ENCODE measurements at places on chromosomes 7 and 10. TPM values are rescaled to one million over a fixed set of nuclear protein-coding genes. Genes with fewer than 3 reads are reported as not detected.

The CACNA2D1 gene
- 32.9 TPM for total RNA-seq

The SFTPA1 gene
- not detected for total RNA-seq

The C10orf62 gene
- not detected for total RNA-seq

The FAM25C gene
- total RNA-seq = not detected

The TSPAN14 gene
- total RNA-seq = 53.8 TPM

The CDH23 gene
- not detected for total RNA-seq

The AUTS2 gene
- total RNA-seq = 40.8 TPM

The CCDC172 gene
- total RNA-seq = not detected

The HIBADH gene
- 20.6 TPM for total RNA-seq

Data from chondrocyte (in vitro differentiated cells).